ENCODE measurements at places on chromosomes 12 and 14.
A peak's percentile ranks its signal among the peaks of the same experiment; 100 is the strongest.

- DNase-seq: no peak
Measured at GRCh38 chr12:71021491-71021890, 101.0 kb upstream of the PTPRR start.

GRCh38 chr12:14892726-14893505 is 7.3 kb upstream of the MGP start:
- DNase-seq: no peak

- no peak for DNase-seq
Measured at GRCh38 chr12:107539196-107539939, 146.2 kb upstream of the PWP1 start.

DNA sequence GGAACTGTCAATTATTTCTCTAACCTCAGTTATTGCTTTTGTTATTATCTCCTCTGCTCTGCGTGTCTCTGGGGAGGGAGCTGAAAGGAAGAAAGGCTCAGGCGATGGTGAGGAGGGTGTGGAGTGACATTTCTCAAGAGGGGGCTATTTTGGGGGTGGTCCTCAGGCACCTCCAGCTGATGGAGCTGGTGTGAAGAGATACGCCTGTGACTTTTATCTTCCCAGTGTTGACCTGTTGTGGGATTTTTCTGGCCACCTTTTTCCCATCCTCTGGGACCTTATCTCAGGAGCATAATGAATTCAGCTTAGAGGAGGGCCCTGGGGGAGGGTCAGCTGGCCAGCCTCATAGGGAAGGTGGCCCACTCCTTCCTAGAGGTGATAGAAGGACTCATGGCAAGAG is 26.4 kb downstream of the KCNA5 start:
- no peak for DNase-seq

GRCh38 chr12:98509063-98509462 is 6.3 kb upstream of the TMPO start:
- no peak for DNase-seq

DNA sequence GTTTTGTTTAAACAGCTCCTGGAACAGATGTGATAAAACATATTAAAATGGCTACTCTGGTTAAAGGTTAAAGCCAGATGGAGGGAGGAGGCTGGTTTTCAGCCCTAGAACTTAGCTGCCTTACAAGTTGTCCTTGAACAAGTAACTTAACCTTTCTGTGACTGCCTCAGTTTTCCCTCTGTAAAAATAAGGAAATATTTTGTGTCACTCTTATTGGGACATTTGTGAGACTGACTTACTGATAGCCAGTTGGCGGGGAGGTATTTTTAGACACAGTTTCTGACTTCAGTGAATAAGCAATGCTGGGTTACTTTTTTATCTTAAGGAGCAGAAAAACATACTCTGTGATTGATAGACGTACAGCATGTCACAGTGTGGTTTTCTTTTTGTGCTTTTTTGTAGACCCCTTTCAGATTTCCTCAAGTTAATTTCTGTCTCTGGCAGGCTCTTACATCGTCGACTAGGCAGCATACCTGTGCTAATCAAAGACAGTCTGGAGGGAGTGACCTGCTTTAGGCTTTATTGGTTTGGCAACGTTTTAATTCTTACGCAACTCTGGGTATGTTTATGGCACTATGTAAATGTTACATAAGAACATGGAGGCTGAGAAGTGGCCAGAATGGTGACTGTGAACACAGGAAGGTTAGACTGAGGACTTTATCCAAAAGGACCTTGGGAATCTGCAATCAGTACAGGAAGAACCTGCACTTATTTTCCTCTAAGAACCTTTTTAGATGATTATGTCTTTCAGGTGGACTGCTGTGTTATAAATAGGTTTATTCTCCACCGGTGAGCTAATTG is 3.3 kb downstream of the ACVR1B start:
- no peak for DNase-seq

GRCh38 chr12:5308996-5309395 is 122.9 kb upstream of the NTF3 start:
- DNase-seq: no peak

DNA sequence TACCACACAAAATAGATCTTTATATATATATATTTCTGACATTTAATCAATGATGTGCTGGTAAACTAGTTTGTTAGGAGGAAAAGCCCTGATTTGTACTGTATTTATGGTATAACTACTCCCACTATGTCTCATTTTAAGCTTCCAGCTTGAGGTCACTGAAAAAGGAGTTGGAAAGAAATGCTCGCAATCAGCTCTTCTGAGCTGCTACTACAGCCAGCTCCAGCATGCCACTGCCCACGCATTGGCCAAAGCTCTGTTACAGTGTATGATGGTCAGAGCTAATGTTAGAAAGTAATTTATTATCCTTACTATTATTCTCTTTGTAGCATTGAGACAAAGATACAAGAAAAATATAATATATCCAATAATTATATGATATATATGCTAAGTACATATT is 55.0 kb upstream of the PCED1B start:
- DNase-seq: no peak

DNA sequence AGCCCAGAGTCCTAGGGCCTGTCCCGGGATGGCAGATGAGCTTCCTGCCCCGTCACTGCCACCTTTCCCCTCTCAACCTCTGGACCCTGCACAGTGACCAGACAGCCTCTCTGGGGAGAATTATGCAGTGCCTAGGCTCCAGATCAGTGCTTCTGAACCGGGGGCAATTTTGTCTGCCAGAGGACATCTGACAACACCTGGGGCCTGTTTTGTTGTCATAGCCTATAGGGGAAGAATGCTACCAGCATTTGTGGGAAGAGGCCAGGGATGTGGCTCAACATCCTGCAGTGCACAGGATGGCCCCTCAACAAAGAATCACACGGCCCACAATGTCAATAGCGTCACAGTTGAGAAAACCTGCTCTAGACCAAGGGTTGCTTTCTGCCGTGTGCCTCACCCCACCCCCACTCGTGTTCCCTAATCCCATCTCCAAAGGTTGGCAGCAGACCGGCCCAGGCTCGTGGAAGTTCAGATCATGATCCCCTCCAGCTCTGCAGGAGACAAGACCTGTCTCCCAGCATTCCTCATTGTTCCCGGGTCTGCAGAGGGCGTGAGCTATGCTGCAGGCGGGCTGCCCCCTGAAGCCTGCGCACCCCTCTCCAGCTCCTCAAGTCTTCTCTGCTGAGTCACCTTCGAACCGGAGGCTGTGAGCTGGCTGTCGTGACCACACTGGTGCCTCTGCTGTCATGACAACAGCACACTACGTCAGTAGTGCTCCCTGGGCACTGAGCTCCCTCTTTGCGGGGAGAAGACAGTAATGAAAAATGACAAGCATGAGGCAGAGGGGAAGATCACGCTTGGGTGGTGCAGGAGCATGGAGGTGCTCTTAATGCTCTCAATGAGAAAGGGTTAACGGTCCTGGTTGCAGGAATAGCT is 2.0 kb upstream of the GAPDH start:
- peak; percentile 31 for DNase-seq

DNA sequence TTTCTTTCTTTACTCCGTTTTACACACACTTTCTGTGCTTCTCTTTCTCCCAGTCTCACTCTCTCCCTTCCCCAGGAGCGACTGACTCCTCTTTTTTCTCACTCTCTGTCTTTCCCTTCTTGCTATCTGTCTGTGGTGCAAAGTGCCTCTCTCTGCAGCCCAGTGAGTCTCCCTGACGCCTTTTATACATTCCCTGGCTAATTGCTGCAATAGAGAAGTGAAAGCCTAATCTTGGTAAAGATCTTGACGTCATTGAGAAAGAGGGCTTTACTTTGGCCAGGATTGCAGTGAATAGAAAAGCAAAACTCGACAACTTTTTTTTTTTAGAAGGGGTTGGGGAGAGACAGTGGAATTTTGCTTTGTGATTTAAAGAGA is 706 bp upstream of the DIO2 start:
- DNase-seq: no peak

DNA sequence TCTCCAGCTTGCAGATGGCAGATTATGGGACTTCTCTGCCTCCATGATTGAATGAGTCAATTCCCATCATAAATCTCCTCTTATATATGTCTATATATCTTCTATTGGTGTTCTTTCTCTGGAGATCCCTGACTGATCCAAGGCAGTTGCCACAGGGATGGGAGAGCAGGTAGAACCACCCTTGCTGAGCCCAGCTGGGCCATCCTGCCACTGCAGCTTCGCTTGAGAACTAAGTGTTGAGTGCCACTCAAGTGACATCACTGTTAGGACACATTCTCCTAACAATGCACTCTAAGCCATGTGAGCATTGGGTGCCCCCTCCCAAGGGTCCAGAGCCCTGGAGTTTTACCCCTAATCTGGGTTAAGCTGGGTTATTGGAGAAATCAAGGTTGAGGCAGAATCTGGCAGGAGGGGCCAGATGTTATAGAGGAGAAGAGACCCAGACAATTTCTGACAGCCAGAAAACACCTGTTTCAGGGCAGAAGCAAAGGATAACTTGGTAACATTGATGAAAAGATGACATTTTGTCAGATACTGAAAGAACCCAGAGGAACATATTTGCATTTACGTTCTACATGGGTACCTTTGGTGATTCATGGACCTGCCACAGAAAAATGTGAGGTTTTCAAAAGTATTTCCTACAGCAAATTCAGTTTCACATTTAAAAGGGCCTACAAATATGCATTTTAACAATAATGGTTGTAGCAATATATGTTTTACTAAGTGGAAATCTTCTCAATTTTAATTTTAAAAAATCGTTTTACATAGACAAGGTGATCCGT is 57.2 kb upstream of the MAX start:
- DNase-seq: no peak

GRCh38 chr12:65278576-65279368 is at the start of gene MSRB3:
Gene MSRB3 (plus strand): TSS chr12:65278683. CDS start chr12:65308580, 29,897 bp downstream.
- DNase-seq: no peak

DNA sequence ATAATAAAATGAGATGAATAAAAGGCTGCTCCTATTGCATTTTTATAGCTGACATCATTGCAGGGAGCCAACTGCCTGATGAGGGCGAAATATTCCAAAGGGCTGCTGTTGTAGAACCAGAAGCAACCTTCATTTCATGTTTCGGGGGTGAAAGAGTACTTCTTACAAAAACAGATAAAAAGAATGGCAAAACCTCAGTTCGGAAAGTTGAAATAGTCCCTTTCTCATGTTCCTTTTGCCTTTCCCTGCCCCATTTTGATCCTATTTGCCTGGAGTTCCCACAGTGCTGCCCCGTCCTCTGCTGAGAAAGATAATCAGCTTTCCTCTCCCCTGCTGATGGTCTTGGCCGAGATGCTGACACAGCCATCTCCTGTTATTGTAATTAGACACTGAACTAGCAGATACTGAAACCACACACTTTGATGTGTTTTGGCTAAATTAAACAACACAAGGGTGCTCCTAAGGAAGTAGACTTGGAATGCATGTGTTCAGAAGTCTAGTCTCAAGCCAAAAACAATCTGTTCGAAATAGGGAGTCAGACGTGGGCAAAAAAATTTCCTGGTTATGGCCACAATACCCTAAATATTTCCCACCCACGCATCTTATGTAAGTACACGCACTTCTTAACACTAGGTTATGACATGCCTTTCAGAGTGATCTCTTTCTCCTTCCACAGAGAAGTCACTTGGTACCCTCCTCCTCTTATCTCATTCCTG is 117.2 kb downstream of the PPM1H start:
- DNase-seq: no peak

- no peak for DNase-seq
Measured at GRCh38 chr12:14191612-14192011, 173.9 kb upstream of the ATF7IP start.

DNA sequence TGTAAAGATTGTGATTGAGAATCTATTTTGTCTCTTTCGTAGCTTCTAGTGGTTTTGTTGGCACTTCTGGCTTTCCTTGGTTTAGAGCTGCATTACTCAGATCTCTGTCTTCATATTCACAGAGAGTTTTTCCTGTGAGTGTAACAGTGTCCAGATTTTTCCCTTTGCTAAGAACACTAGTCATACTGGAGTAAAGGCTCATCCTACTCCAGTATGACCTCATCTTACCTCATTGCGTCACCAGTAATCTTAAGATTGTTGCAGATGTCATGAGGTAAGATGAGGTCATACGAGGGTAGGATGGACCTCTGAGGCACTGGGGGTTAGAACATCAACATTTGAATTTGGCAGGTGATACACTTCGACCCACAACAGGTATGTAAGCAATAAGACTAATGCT is 461.2 kb downstream of the FLRT2 start:
- no peak for DNase-seq

DNA sequence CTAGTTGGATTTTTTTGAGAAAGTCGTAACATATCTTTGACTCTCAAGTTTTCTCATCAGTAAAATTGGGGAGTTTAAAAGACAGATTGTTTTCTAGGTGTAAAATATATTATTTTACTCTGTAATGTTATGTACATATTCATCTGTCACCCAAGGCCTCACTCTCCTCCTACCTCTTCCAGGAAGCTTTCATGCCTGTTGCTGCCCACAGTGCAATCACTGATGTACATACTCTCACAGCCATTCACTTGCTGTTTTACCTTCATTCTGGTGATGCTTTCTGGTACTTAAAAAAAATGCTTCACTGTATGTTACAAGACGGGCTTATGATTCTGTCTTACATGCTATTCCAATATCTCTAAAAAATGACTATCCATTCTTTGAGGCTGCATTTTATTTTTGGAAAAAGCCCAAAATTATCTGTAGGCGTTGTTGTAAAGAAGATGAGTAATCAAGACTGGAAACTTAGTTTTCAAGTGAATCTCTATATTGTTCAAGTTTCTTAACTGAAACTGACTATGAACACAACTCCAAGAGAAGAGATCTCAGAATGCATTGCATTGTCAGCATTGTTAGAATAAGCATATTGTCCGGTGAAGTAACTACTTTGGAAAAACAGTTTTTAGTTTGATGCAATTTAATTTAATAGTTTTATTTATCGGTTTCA is 82.5 kb downstream of the LMO3 start:
- DNase-seq: no peak

- DNase-seq: no peak
Measured at GRCh38 chr12:15794196-15794595, 5.0 kb upstream of the EPS8 start.

DNA sequence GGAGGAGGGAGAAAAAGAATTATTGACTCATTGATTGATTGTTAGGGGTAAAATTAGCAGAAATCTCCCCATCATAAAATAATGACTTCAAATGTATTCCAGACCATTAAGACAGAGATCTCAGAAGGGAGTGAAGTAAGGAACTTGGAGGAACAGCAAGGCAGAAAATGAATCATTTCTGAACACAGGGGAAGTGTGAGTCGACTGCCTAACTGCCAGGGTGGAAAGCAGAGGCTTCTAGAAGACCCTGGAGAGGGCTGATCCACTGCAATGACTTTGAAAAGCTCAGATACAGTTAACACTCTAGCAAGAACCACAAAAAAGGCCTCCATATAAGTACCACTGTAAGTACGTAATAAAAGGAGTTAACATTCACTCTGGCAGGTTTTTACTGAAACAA is 9.7 kb downstream of the GLTP start:
- DNase-seq: no peak
